ENCODE measurements at places on chromosomes 4 and X.

DNA sequence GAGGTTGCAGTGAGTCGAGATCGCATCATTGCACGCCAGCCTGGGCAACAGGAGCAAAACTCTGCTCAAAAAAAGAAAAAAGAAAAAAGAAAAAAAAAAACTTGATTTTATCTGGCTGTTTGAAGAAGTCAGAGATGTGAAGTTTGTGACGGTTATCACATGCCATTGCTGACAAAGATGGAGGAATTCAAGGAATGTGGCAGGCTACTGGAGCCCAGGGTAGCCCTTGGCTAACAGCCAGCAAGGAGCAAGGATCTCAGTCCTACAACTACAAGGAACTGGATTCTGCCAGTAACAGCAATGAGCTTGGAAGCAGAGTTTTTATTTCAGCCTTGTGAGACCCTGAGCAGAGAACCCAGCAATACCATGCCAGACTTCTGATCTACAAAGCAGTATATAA lies 24.3 kb upstream of the TET2 start:
- no peak for DNase-seq

DNA sequence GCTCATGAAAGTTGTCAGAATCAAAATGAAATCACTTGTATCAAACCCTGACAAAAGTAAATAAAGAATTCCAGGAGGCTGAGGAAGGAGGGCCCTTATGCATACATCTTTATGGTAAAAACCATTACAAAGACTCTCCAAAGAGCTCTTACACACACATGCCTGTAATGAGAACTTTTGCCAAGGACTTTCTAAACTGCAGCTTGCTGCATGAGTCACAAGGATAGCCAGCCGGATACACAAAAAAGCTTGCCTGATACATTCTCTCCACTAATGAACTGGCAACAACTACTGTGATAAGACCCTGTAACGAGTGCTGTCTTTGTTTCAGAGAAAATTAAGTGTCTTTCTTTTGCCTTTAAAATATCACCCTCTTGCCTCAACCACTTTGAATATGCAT lies 618.1 kb downstream of the PPP4R3C start:
- DNase-seq, result no peak

DNA sequence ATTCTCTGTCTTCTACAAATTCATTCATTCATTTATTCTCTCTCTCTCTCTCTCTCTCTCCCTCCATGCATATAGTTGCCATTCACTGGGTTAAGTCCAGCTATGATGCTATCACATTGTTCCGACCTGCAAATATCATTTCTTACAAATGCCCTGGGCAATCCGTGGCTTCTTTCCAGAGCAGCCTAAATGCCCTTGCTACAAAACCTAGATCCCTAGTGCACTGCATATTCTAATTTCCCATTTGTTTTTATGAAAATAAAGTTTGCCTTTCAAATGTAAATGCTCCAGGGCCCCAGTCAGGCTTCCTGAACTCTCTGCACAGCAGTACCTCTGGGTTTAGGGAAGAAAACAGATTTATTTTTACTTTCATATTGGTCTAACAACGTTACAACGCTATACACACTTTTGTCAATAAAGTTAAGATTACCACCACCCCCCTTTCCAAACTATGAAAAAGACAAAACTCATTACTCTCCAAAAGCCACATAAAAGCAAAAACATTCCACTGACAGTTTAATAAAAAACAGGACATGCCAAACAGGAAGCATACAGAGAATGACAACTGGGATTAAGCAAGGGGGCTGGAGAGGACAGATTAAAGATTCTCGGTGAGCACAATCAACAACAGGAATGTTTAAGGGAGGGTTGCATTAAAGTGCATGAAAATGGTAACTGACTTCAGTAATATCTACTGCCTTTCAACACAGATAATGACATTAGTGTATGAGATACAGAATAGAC lies 104.3 kb downstream of the USP46 start:
- no peak for DNase-seq

DNA sequence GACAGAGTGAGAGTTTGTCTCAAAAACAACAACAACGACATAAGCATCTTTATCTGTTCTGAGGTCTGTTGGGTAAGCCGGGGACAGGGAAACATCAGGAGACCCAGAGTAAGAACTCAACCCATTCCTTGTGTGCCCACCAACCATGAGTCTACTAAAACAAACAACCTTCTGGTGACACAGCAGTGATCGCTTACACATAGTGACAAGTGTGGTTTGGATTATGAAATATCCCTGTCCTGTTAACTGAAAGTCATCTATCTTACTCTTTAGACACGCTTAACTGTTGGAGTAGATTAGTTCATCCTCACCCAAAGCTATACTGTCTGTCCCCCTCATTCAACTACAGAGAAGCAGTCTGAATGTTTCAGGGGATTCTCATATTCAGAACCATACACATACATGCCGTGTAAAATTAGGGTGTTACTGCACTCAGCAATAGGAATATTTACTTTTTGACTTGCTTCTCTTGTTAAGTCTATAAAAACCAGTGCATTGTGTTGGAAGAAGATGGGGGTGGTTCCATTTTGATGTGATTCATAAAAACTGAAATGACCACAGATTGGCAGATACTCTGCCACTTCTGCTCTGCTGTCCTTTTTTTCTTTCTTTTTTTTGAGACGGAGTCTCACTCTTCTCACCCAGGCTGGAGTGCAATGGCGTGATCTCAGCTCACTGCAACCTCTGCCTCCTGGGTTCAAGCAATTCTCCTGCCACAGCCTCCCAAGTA lies 27.4 kb downstream of the PHKA2 start:
- DNase-seq, result no peak

DNA sequence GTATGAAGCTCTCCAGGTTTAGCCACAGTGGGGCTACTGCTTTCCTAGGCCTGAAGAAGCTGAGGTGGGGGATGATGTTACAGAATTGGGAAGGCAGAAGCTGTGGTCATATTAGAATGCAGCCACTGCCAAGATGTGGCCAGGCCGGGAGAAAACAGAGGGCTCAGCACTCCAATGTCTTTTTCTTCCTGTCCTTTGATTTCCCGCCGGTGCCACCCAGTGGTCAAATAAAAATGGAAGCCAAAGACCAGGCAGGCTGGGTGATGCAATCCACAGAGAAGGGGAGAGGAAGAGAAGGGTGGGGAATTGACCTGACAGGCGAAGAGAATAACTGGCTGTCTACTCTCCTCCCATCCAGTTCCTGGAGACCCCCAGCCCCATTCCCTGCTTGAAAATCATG lies 94.9 kb upstream of the SHISA3 start:
- DNase-seq, result no peak

DNA sequence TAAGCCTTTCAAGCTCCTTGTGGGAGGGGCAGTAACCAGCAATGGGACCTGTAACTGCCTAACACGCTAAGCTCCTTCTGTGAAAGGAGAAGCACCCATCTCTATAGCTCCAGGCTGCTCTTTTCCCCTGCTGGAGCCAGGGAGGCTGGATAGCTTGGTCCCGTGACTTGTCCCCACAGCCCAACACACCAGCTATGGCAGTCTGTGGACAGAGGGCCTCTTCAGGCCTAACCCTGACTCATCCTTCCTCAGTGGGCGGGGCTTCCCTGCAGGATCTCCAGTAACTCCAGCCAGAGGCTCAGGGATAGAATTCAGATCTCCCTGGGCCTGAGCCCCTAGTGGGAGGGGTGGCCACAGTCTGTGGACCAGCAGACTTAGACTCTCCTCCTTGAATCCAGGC lies 1290.1 kb downstream of the PCDH7 start:
- no peak for DNase-seq

DNA sequence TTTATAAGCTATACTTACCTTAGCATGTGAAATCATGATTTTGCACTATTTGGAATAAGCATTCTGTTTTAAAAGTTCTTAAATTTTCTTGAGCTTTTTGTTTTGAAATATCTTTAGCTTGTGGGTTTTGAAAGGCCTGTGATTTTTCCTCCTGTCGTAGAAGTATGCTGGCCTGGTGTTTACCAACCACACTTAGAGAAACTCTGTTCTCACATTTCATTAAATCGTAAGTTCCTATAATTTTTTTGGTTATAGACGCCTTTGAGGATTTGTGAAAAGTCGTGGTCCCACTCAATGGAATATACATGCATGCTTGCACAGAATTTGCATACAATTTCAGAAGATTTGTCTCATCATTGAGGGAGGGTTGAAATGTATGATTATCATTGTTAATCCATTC lies 63.6 kb downstream of the PDLIM5 start:
- DNase-seq, result no peak

GRCh38 chr4:179817317-179817716 lies 2375.1 kb upstream of the AGA start:
- no peak for DNase-seq

DNA sequence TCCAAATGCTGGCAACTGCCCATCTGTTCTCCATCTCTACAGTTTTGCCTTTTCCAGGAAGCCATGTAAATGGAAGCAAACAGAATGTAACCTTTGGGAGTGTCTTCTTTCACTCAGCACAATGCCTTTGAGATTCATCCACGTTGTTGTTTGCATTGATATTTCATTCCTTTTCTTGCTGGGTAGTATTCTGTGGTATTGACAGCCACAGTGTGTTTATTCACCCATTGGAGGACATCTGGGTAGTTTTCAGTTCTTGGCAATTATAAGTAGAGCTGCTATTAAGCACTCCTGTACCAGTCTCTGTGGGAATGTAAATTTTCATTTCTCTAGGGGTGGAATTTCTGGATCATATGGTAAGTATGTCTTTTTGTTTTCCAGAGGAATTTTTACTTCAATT lies 194.3 kb upstream of the RPS6KA3 start:
- DNase-seq, result no peak

- DNase-seq, result no peak
Observed at GRCh38 chr4:102580463-102580842, 79.3 kb downstream of the NFKB1 start.

- no peak for DNase-seq
Observed at GRCh38 chr4:104591510-104591911, 96.8 kb upstream of the CXXC4 start.

DNA sequence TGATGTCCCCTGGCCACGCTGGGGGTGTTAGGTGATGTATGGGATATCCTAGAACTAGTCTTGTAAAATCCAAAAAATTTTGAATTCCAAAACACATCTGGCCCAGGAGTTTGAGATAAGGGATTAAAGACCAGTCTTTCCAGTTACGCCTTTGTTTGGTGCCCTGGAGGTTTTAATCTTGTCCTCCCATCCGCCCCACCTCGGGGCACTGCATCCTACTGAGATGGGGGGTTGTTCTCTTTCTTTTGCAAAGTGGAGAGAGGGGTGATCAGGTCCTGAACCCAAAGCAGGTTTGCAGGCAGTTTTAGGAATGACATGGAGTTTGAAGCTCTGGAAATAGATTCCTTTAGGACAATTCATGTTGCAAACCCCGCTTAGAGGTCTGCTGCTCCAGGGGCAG lies 1.8 kb downstream of the SUV39H1 start:
- no peak for DNase-seq

DNA sequence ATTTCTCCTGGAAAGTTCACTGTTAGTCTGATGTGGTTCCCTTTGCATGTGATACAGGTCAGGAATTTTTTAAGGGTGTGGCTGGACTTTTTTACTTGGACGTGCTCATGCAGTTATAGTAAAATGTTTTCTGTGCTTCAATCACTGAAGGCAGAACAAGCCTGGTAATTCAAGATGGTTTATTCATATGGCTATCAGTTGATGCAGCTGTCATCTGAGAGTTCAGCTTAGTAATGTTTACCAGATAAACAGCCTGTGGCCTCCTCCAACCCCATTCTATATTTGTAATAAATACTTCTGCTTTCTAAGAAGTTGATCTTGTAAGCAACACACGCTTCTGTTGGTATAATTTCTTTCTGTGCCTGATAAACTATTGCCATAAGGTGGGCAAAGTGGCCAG lies 2105.9 kb downstream of the ARAP2 start:
- no peak for DNase-seq

DNA sequence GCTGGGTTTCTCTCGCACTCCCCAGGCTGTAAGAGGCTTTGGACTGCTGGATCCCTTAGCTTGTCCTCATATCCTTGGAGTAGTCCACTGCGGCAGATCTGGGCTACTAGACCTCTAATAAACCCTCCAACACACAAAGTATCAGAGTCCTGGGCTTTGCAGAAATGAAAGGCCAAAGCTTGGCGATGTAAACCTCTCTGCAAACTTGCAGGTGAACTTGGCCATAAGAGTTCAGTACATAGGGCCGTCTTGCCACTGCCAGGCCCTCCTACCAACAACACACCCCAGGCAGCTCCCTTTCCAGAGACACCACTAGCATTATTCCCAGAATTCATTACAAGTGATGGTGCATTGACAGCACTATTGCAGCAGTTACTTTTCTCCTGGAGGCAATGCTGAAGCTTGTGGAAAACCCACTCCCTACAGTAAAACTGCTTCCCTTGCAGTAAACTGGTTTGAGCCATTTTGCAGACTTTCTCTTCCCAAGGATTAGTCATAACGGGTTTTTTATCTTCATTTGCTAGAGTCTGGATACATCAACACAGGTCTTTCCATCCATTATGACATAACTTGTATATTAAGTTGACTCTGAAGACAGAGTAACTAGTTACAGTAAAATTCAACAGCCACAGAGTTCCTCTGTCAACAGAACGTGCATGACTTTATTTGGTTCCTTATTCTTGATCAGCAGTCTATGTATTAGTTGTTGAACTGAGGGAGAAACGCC lies 2.4 kb downstream of the ANKRD50 start:
- DNase-seq, result no peak

GRCh38 chr4:107931775-107932321 lies 499 bp downstream of the CYP2U1 start:
- DNase-seq, result peak; percentile 41

DNA sequence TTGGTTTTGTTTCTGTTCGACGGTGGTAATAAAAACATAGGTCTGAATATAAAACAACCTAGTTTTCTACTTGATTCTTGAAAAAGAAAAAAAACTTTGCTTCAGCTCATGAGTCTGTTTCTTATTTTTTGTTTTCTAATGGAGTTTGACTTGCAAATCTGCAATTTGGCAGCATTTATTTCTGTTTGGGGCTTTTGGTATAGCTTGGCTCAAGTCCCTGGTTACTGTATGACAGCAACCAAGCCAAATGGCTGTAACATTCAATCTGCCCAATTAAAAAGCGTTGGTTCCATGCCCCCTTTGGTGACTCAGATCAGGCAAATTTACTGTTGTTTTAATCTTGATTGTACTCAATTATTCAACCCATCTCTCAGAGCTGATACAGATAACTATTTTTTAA lies 263.4 kb downstream of the GRIA3 start:
- no peak for DNase-seq

GRCh38 chrX:9466124-9466495 lies 1.3 kb downstream of the TBL1X start:
- DNase-seq, result no peak

- no peak for DNase-seq
Observed at GRCh38 chr4:157423526-157424020, 203.0 kb downstream of the GRIA2 start.

GRCh38 chr4:22672944-22673343 lies 19.8 kb upstream of the GBA3 start:
- no peak for DNase-seq
